HTR-8/SVneo (cell line): ENCODE measurements at places on chromosomes 7 and 10.

GRCh38 chr7:127677433-127678230 lies 25.6 kb downstream of the SND1 start:
- no peak for DNase-seq

DNA sequence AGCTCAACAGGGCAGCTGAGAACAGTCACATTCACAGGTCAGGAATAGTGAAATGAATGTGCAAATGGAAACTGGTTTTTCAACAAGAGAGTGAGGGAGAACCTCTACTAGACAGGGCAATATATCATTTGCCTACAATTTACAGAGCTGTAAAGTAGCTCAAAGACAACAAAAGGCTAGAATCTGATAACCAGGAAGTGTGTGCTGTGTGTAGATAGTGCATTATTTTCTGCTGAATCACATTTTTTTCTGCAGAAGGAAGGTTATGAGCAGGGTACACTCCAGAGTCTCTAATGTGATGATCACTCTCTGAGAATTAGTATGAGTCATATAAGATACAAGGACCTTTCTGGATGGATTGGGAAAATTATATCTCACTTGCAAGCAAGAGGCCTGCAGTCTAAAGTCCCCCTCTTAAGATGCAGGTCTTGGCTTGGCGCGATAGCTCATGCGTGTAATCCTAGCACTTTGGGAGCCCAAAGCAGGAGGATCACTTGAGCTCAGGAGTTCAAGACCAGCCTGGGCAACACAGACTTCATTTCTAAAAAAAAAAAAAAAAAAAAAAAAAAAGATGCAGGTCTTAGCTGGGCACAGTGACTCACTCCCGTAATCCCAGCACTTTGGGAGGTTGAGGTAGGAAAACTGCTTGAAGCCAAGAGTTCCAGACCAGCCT lies 59.9 kb upstream of the COBL start:
- no peak for DNase-seq

DNA sequence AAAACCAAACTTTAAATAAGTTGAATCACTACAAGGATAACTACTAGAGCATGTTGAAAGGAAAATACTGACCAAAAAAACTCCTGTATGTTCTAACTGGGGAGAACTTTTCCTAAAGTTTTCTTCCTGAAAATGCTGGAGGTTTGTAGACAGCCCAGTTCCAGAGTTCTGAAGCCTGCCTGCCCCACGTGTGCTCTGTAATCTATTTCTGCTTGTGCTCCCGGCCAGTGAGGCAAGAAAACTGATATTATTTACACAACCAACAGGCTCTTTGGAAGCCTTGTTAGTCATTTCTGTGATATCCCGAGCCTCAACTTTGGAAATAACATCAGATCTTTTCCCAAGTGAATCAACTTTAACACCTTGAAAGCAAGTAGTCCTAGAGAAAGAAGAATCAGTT lies 46.7 kb downstream of the ZFAND4 start:
- no peak for DNase-seq

DNA sequence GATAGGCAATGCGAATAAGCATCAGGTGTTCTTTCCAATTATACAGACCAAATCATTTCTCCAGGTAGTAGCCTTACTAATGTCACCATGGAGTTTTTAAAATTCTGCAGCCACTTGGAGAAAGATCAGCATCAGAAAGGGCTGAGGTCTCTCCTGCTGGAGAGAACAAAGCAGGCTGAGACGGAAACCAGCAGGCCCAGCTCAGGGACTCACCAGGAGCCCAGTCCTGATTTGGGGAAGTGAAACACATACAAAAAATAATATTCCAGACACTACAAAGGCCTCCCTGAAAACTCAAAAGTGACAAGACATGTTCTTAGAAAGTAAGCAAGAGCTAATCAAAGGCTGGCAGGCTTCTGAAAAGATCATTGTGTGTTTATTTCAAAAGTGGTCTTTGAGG lies 207.1 kb upstream of the GHITM start:
- no peak for DNase-seq
